ENCODE measurements at places on chromosomes 12 and 14.

- no peak for DNase-seq
Observed at GRCh38 chr12:41174602-41175001, 13.5 kb upstream of the PDZRN4 start.

DNA sequence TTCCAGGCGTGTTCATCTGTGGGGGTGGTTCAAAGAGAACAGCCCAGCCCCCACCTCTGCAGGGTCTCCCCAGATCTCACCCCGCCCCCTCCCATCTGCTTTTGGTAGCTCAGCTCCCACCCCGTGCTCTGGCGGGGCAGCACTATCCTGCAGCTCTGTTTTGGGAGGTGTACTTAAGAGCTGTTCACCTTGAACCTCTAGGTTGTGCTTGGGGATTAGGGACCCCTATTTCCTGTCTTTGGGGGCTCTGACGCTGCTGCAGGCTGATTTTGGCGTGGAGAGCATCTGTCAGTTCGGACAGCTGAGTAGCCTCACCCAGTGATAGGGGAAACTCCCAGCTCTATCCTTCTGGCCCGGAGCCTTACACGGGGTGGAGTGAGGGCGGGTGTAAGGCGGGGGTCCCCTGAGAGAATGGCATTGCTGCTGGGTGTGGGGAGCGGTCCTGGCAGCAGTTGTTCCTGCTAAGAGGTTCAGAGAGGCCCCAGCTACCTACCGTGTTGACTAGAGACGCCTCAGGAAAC lies 765 bp downstream of the TMEM120B start:
- DNase-seq, result peak; percentile 38

DNA sequence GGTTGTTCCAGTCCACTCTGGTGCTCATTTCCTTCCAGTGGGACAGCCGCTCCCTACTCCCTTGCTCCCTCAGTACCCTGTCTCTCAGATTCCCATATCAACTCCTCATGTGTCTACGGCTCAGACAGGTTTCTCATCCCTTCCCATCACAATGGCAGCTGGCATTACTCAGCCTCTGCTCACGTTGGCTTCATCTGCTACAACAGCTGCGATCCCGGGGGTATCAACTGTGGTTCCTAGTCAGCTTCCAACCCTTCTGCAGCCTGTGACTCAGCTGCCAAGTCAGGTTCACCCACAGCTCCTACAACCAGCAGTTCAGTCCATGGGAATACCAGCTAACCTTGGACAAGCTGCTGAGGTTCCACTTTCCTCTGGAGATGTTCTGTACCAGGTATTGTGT lies 69.9 kb downstream of the RAD52 start:
- DNase-seq, result no peak

GRCh38 chr12:48187916-48188695 lies 4.7 kb downstream of the CCDC184 start:
- no peak for DNase-seq

DNA sequence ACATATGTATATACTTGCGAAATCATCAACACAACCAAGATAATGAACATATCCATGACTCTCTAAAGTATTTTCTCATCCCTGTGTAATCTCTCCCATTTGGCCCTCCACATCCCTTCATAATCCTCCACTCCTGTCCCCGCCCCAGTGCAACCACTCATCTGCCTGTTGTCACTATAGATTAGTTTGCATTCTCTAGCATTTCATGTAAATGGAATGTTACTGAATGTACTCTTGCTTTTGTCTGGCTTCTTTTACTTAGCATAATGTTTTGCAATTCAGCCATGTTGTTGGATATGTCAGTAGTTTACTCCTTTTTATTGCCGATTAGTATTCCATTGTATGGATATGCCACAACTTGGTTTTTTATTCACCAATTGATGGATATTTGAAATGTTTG lies 99.1 kb downstream of the BICD1 start:
- DNase-seq, result no peak

DNA sequence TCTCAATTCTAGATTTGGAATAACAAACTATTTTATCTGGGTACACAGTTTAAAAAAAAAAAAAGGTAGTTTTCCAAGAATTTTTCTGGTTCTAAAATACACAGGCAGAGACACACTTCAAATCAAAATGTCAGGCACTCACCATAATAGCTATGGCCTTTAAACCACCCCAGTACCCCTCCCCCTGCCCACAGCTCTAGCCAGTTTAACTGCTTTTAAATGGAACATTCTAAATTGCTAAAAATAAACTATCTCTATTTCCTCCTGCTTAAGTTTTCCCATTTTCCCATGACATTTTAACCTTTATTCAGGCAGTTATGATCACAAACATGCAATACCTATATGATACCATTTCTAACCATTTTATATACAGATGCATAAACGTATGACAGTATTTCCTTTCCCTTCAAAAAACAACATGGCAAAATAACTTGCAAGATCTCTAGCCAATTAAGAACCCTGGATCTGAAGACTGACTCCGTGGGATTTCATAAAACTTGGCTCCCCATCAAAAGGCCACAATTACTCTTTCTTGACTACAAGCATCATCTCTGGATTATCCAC lies 46.3 kb downstream of the PPP2R5E start:
- DNase-seq, result no peak

DNA sequence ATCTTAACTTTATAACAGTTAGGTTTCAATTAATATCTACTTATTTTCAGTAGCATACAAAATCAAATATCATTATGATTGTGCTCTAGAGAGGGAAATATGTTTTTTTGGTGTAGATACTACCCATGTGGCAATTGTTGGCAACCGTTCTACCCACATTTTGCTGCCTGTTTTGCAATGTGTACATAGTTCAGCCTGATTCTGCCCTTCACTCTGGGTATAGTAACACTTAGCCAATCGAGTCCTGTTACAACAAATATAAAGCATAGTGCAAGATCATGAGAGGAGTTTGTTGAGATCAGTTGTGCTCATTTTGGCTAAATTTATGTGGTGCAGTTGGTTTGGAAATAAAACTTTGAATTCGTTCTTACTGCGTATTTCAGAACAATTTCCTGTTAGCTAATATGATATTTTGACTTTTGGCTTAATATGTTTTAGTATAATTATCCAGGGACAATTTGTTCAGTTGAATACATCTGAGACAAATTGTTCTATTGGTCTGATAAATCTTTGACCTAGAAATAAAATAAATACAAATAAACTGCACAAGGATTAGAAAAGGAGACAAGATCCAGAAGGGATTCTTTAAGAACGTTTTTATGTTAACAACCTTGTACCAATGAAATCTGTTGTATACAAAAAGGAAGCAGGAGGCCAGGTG lies 76.9 kb downstream of the ATF7IP start:
- no peak for DNase-seq

DNA sequence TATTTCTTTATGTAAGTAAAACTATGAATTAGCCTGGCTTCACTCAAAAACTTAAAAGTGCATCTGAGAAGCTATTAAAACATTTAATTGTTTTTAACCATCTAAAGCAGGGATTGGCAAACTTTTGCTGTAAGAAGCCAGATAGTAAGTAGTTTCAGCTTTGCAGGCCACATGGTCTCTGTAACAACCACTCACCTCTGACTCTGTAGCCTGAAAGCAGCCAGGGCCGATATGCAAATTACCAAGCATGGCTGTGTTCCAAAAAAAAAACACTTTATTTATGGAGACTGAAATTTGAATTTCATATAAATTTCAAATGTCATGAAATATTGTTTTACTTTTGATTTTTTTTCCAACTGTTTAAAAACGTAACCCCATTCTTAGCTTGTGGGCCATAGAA lies 95.3 kb downstream of the CIT start:
- DNase-seq, result no peak

DNA sequence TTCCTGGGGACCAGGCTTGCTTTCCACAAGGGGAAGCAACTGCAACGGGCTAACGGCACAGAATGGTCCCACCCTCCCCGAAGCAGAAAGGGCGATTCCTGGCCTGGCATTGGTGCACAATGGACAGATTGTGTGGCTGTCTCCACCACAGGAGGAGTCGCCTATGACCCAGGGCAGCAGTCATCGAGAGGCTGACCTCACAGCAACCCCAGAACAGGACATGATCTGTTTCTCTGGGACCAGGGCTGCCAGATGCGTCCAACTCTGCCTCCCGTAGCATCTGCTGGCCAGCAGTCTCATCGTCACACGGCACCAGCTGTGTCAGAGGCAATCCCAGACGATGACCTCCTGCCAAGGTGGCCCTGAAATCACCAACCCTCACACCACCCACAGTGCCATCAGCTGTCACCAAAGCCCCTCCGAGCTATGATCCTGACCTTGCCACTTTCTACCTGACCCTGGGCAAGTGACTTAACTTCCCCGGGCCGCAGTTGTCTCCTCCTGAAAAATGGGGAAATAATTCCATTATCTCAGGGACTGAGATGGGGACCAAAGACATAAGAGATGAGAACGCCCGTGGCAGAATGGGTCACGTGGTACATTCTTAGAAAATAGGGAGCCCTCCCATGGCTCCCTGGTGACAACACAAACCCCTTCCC lies 86.7 kb downstream of the CHGA start:
- DNase-seq, result no peak

GRCh38 chr14:76117789-76118484 lies 33.8 kb upstream of the GPATCH2L start:
- DNase-seq, result no peak

GRCh38 chr12:47408171-47408871 lies 297.5 kb downstream of the RPAP3 start:
- no peak for DNase-seq

GRCh38 chr12:73815072-73815645 lies 722.5 kb upstream of the ATXN7L3B start:
- no peak for DNase-seq

DNA sequence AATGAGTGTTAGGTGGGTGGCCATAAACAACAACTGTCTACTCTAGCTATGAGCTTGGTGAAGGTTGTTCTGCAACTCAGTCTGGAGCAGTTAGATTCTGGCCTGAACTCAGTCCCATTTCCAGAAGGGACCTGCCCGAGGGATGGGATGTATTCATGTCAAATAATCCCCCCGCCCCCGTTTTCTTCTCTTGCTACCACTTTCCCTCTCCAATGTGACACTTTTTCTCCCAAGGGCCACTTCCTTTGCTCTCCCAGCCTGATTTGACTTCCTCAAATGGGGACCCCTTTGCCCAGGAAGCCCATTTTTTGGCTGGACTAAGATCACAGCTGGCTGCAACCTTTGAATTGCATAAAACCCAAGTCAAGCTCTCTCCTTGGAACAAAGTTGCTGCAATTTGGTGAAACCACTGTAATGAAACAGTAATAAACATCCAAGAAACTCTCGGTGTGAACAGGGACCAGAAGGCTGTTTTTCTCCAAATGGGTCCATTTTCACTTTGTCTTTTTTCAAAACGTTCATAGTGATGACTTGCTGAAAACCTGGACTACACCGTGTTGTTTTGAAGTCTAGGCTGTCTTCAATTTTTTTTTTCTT lies 137.2 kb upstream of the GSC start:
- no peak for DNase-seq

- DNase-seq, result no peak
Observed at GRCh38 chr12:57580466-57580795, 10.6 kb upstream of the PIP4K2C start.

DNA sequence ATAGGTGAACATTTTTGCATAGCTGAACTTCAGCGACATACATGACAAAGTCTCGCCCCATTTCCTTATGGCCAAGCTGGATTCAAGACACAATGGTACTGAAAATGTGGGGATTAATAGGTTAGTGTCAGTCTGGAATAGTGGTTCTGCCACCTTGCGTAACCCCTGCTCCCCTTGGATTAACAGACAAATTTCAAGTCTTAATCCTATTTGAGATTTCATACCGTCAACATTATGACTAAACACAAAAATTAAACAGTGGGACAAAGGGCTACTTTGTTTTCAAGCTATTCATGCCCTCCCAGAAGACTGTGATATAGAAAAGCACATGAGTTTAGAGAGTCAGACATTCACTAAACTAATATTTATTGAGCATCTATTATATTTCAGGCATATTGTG lies 138.9 kb upstream of the HIF1A start:
- no peak for DNase-seq

DNA sequence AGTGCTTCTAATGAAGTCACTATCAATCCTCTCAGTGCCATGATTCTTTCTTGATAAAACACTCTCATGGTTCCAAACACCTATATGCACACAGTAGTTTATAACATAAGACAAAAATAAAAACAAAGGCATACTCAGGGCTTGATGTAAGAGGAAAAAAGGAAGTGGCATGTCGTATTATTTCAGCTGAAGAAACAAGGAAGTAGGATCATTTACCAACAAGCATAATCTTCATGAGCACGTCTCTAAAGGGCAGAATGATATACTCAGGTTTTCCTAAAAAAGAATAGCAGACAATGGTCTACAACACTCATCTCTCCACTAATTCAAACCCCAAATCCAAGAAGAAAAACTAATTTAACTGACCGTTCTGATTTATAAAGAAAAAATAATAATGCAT lies 33.9 kb downstream of the NUMB start:
- DNase-seq, result no peak

DNA sequence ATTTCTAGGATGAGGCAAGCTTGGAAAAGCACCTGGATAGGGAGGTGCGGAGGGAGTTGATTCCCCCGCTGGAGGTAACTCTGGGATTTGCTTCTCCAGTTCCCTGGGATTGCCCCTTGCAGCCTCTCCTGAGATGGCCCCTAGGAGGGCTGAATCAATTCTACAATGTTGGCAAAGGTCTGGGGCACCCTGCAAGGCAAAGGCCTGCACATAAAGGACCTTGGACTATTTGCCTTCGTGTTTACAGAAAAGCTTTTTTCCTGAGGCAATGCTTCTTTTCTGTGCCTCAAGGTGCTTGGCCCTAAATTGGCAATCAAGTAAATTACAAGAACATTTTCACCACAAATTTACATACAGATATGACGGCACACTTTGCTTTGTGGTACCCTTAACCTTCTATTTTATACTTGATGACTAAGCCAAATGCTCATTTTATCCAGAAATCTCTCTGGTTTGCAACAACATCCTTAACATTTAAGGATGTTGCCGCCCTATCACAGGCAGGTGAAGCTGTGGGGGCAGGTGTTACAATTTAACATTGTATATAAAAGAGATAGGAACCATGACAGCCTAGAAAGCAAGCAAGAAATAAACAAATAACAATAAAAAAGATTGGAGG lies 40.3 kb downstream of the TIMELESS start:
- DNase-seq, result peak; percentile 61

GRCh38 chr14:105261781-105262180 lies 13.4 kb downstream of the BTBD6 start:
- no peak for DNase-seq

GRCh38 chr12:44775901-44776300 lies 100.2 kb downstream of the NELL2 start:
- no peak for DNase-seq

- peak; percentile 89 for DNase-seq
Observed at GRCh38 chr14:39266525-39266870, 32.8 kb downstream of the MIA2 start.

- DNase-seq, result peak; percentile 6
Observed at GRCh38 chr14:25537846-25538455, 488.0 kb upstream of the STXBP6 start.

GRCh38 chr14:27075503-27075902 lies 477.7 kb upstream of the NOVA1 start:
- DNase-seq, result no peak
